SIG-M5 (cell line): ENCODE measurements at places on chromosomes 3 and 15.

- DNase-seq, result no peak
Measured at GRCh38 chr3:185555101-185555501, 2.7 kb upstream of the LIPH start.

DNA sequence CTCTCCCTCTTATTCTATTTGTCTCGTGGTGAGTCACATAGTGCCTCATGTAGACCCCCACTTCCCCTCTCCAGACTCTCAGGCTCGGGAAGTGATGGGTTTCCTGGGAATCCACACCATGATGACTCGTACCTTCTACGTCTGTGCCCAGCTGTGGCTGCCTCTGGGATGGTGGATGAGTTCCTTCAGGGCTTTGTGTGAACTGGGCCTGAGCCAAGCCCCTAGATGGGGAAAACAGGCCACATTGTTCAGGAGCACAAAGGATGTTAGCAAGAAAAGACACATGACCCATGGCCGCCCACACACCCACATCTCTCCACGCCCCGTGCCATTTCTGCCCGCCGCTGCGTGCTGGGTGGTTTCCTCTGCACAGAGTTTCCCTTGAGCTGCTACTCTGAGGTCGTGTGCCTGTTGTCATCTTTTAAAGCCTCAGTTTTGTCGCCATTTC lies 10.5 kb downstream of the ISG20 start:
- no peak for DNase-seq

DNA sequence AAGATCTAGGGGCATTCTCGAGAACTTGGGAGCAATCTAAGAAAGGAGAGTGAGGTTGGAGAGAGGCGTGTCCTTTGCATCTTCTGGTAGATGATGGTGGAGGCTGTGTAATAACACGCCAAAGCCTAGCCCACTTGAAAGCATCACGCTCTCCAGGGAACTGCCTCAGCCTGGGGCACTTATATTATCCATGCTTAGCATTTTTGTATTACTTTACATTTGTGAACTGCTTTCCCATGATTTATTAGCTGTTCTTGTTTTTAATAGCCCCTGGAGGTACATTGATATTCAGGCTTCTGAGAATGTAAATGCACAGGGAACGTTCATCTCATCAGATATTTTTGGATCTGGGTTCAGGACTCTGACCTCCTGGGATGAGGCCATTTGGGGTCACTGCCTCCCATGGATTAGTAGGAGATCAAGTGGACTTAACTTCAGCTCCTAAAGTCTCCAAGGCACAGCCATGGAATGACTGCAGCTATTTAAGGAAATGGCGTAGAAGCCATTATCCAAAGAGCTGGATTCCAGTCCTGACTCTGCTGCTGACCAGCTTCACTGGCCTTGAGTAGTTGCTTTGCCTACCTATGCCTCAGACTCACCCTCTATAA lies 124.9 kb downstream of the LPP start:
- no peak for DNase-seq

- no peak for DNase-seq
Measured at GRCh38 chr15:67861983-67862382, 22.1 kb upstream of the RNU6-1 start.

DNA sequence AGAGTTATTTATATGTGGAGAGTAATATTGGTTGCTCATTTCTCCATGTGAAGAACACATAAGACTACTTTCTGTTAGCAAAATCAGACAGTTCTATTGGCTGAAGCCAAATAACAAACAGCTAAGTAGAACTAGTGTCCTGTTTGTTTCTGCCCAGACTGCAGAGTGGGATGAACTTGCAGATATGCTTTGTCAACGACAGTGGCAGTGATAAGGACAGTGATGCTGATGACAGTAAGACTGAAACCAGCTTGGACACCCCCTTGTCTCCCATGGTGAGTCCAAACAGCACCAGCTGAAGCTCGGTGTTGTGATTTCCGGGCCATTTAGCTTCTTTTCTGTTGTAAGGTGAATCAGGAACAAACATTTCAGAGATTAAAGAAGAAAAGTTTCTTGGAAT lies 102.6 kb upstream of the IL12A start:
- DNase-seq, result no peak

DNA sequence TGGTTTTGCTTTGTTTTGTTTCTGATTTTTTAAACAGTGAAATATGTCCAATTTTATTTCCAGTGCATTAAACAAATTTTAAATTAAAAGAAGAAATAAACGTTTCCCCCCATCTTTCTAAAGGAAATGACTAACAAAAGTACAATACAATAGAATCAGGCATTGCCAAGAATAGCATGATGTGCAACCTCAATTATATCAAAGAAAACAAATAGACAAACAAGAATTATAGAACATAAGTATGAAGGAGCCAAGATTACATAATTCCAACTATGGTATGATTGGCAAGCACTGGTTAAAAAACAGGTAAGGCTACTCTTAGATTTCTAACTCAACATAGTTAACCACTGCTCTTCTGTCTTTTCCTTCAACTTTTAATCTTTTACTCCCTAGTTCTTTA lies 26.4 kb downstream of the TIGIT start:
- no peak for DNase-seq

GRCh38 chr15:47568030-47568429 lies 149.3 kb upstream of the SEMA6D start:
- no peak for DNase-seq

- DNase-seq, result no peak
Measured at GRCh38 chr3:45024542-45025255, 1.4 kb upstream of the CLEC3B start.

DNA sequence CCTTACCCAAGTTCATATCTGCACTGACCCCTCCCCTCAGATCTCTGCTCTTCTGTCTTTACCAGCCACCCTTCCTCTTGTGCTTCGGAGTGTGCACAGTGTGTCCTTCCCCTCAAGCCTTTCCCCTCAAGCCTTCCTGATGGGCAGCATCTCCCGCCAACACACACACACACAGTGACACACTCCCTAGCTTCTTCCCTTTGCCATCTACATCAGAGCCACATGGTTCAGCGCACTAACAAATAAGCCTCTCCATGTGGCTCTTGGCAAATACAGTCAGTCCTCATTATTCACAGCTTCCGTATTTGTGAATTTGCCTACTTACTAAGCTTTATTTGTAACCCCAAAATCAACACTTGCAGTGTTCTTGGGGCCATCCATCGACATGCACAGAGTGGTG lies 37.5 kb downstream of the SH3BP5 start:
- DNase-seq, result no peak

DNA sequence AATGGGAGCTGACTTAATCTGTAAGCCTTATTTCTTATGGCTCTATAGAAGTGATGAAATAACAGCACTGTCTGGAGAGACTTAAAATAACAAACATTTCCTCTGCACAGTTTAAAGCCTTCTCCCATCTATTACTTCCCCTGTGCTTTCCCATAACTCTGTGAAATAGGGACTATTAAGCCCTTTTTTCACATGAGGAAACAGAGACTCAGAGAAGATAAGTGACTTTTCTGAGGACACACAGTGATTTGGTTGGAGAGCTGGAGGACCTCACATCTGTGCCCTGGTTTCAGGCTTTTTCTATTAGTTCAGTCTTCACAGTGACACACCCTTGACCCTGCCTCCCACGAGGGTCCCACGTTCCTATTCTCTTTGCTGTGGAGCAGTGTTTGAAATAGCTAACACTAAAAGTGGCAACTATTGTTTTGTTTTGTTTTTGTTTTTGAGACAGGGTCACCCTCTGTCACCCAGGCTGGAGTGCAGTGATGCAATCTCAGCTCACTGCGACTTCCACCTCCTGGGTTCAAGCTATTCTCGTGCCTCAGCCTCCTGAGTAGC lies 82.9 kb downstream of the ST6GAL1 start:
- no peak for DNase-seq

DNA sequence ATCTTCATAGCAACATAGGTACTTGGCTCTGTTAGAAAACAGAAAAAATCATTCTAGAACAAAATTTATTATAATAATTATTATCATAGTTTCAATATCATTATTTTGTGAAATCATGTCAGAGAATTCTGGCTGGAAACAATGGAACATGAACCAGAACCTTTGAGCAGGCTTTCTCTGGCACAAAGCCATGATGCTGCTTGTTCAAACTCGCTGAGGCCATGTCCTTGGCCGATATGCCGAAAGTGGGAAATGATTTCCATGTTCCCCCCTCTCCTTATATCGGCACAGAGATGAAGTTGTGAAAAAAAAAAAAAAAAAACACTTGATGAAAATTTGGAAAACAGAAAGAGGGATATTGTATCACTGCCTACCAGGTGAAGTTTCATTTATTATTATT lies 49.0 kb upstream of the MRPL3 start:
- DNase-seq, result no peak

DNA sequence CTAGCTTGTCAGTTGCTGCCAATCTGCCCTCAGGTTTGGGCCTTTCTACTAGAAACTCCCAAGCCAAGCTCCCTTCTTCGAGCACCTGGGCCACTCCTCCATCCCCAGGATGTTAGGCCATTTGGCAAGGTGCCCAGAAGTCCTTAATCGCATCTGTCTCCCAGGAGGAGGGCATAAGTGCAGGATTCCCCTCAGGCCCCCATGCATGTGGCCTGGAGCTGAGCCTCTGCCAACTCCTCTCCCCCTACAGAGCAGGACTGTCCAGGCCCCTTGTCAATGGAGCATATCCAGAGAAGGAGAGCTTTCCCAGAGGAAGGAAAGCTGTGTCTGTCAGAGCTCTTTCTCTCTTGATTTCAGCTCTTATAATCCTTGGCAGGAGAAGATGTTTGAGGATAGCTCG lies 182.6 kb upstream of the ROPN1 start:
- no peak for DNase-seq

DNA sequence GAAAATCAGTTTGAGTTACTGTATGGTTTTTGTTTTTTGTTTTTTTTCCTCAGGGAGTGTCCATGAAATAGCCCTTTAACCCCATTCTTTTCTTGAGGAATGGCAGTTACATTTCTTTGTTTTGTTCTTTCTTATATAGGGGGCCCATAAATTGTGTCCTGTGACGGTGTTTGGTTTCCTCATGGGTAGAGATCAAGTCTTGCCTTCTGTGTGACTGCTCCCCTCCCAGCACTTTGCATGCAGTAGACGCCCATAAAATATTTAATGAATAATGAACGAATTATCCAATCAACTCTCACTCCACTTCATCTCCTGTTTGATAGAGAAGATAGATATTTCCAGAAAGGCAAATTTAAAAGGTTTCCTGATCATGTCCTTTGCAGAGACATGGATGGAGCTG lies 78.1 kb downstream of the CADPS start:
- no peak for DNase-seq

GRCh38 chr3:141646760-141647561 lies 91.1 kb upstream of the RNF7 start:
- DNase-seq, result peak; percentile 54

DNA sequence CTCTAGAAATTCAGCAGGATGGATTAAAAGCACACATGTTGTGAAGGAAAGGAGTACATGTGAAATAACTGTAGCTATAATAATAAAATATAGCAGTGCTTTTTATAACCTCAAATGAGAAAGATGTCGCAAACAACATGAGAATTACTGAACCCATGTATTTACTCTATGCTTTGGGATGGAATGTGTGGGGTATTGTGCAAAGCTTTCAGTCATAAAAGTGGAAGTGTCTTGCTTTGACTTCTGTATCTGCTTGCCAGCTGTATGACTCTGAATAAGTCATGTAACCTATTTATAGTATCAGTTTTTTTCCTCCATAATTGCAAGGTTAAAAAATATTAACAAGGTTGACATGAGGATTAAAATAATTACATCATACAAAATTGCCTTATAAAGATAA lies 519.3 kb upstream of the CADM2 start:
- peak; percentile 23 for DNase-seq
